ENCODE measurements at places on chromosomes 1 and 21.

DNA sequence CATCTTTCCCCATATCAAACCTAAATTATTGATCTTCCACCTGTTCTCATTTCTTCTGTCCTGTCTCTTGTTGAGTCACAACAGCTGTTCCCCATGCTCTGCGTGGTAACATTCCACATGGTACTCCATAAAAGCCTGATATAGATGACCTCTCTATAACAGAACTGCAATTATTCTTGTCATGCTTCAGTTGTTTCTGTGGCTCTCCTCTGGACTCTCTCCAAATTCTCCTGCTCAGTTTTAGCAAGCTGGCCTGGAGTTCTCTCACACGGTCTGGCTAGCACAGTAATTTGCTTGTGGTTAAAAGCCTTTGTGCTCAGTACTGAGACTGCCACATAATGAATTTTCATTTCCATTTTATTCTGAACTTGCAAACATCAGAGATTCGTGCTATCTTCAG lies 10.6 kb upstream of the LRRC39 start:
- no peak for DNase-seq

DNA sequence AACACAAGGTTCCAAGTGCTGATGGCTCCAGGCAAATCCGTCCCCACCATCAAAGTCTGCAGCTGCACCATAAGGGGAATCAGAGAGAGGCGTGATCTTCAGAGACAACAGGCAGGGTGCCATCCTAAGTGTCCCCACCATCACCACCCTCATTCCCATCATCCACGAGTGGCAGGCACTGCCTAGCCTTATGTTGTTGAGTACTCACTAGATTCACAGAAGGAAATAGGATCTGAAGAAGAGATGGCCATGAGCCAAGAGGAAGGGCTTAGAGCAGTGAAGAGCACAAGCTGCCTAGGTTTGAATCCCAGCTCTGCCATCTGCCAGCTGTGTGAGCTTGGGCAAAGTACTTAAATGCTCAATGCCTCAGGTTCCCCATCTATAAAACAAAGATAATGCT lies 207.3 kb upstream of the CSF3R start:
- DNase-seq, result no peak

DNA sequence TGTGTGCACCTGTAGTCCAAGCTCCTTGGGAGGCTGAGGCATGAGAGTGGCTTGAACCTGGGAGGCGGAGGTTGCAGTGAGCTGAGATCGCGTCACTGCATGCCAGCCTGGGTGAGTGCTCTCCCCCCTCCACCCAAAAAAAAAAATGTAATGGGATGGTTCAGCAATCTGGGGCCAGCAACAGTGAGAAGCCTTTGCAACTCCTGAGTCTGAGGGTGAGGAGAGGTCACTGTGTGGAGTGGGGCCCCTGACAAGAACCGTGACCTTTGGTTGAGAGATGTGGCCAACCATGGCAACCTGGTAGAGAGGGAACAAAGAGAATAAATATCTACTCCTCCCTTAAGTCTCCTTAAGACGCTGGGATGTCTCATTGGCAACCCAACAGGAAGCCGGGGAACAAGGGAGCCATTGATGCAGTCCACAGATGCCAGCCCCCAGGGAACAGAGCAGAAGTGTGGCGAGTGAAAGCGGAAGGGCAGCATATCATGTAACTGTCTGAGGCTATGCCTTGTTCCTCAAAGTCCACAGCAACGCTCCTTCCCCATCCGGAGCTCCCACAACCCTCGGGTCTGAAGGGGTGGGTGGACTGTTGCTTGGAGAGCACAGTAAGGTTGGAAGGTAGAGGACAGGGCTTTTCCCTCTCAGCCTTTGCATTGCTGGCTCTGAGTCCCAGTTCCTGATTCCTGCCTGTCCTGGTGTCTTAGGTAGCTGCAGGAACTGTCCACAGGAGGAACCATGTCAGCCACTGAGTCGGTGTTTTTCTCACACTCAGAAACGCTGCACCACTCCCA lies 8.3 kb downstream of the TRNP1 start:
- peak; percentile 15 for DNase-seq

- DNase-seq, result no peak
Observed at GRCh38 chr21:45416620-45417019, 11.7 kb downstream of the COL18A1 start.

- no peak for DNase-seq
Observed at GRCh38 chr21:15247613-15248012, 182.8 kb upstream of the NRIP1 start.

GRCh38 chr1:151972542-151973248 lies 21.0 kb downstream of the S100A10 start:
- no peak for DNase-seq

GRCh38 chr21:45356251-45356650 lies 48.7 kb upstream of the COL18A1 start:
- no peak for DNase-seq

DNA sequence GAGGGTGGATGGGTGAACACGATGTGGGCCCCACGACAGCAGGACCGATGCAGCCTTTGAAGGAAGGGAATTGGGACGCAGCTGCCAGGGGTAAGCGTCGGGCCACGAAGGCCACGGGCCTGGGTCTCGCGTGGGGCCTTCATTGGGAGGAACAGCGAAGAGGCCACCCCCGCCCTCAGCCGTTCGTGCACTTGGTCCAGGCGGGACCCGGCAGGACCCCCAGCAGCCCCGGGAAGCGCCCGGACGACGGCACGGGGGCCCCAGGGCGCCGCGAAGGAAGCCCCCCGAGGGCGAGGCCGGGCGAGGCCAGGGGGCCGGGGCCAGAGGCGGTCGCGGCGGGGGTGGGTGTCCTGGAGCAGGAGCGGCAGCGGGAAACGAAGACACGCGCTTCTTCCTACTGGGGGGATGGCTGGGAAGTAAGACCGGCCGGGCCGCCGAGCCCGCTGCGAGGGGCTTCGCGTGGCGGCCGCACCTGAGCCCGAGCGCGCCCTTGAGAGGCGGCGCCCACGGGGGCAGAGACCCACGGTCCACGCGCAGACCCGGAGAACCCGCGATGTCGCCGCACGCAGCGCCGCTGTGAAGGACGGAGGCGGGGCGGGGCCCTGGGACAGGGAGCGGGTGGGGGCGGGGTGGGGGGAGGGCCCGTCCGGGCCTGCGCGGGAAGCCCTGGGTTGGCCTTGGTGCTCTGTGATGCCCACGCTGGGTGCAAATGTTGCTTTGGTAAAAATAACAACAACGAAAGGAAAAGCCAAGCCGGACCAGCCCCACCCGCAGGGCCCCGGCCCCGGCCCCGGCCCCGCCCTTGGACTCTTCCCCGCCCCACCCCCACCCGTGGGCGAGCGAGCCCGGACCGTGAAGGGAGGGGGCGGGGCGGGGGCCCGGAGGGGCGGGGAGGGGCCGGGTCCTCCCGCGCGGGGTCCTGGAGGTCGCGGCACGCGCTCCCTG lies 56.0 kb upstream of the ADARB1 start:
- DNase-seq, result no peak

- DNase-seq, result no peak
Observed at GRCh38 chr1:179168536-179168935, 60.9 kb downstream of the ABL2 start.

- no peak for DNase-seq
Observed at GRCh38 chr1:245772325-245772724, 617.5 kb downstream of the KIF26B start.

DNA sequence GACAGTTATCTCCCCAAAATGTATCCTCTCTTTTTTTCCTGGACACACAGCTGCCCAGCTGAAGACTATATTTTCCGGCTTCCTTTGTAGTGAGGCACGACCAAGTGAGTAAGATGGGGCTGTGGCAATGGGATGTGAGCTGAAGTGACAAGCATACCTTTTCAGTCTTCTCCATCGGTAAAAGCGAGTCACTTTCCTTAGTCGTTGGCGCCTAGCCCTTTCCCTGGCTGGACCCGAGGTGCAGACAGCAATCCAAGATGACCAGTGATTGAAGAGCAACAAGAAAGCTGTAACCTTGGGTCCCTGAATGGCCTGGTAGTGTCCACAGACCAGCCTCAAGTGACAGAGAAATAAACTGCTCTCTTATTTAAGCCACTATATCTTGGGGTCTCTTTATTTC lies 155.2 kb downstream of the NR5A2 start:
- DNase-seq, result no peak

DNA sequence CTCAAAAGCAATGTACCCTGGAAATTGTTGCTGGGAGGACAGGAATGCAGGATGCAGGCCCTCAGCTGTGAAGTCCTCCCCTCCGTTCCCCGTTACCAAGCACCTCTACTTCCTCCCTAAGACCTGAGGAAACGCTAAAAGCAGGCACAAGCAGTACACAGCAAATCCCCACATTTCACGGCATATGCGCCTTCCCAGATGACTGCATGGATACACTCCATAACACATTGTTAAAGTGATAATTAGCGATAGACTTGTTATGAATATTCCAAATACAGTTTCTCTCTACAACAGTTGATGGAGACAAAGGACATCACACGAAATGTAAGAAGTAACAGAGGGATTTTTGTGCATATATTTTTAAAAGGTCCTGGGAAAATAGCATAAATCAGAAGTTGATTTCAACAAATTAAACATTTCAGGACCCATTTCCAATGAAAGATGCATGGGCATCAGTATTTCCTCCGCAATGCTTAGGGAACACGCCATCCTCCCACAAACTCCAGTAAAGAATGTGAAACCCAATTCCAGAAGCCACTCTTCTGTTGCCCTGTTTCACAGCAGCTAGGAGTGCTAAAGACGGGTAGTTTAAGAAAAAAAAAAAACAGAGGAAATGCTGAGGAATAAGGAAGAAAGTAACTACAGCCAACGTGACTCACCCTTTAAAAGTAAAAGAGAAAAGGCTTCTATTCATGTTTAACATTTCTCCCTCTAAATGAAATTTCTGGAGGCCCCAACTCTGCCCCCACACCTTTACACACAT lies 75.5 kb downstream of the HIVEP3 start:
- no peak for DNase-seq

GRCh38 chr21:36076878-36077655 lies 7.2 kb downstream of the CBR1 start:
- no peak for DNase-seq

DNA sequence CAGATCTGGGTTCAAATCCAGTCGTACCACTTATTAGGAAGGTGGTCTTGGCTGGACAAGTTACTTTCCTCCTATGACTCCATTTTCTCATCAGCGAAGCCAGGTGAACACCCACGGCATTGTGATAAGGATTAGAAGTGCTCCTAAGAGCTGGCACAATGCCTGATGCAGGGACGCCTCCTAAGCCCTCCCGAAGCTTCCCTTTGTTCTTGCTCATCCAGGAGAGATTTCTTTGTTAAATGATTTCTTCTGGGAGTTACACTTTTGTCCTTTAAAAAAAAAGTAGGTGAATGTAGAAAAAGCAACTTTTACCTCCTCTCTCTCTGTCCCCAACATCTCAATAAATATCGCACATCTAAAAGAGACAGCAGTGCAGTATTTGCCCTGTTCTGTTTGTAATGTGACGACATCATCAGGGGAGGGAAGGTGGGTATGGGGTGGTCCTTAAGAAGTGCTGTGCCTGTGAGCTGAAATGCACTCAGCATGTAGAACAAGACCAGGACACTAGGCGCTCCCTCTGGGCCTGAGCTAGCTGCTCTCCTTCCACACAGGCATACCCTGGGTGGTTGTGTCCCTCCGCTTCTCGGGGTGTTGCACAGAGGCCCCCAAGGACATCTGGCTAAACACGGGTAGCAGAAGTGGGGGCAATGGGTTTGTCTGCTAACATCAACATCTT lies 43.9 kb downstream of the SUSD4 start:
- no peak for DNase-seq

- no peak for DNase-seq
Observed at GRCh38 chr1:41149570-41149969, 92.5 kb downstream of the SCMH1 start.

GRCh38 chr1:194658090-194658439 lies 1471.7 kb upstream of the B3GALT2 start:
- no peak for DNase-seq

- no peak for DNase-seq
Observed at GRCh38 chr1:241462391-241462790, 57.2 kb downstream of the FH start.

- DNase-seq, result no peak
Observed at GRCh38 chr1:207999972-208000371, 89.0 kb upstream of the CD34 start.

DNA sequence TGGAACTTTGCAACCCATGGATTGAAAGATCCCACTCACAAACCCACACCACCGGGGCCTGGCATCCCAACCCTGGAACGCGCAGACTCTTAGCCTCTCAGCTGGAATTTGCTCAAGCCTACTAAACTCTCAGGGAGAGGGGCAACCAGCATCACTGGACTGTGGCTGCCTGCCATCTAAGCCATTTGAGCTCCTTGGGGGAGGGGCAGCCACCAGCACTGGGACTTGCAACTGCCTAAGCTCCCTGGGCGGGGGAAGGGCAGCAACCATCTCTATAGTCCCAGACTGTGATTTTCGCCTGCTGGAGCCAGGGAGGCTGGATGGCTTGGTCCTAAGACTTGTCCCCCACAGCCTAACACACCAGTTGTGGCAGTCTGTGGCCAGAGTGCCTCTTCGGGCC lies 122.3 kb downstream of the SNX7 start:
- no peak for DNase-seq

GRCh38 chr1:98849969-98850636 lies 154.6 kb downstream of the PLPPR5 start:
- DNase-seq, result no peak
